Stimulated activated CD4-positive, alpha-beta T cell treated with anti-CD3 and anti-CD28 coated beads, Interleukin-1b, Interleukin-23, amount 100 ng/mL, for 1 hour (primary cell): ENCODE measurements at places on chromosomes 6 and 20.

GRCh38 chr6:106134906-106135634 lies 48.9 kb downstream of the PRDM1 start:
- DNase-seq = no peak

- DNase-seq = no peak
Measured at GRCh38 chr6:48505621-48506020, 394.6 kb upstream of the PTCHD4 start.

GRCh38 chr6:72588155-72588554 lies 33.7 kb upstream of the KCNQ5 start:
- DNase-seq = no peak

- DNase-seq = no peak
Measured at GRCh38 chr6:136873748-136874147, 48.4 kb upstream of the SLC35D3 start.

DNA sequence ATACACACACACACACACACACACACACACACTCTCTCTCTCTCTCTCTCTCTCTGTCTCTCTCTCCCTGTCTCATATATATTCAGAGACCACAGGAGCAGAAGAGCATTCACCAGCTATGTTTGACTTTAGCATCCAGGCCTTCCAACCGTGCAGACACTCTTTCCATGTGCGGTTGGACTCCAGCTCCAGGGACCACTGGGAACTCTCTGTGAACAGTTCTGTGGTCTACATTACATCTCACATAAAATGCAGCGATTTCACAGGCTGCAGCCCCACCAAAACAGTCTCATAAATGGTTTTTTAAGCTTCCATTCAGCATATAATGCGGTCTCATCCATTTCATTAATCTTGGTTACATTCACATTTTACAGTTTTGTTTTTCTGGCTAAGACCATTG lies 508.4 kb upstream of the SULF2 start:
- no peak for DNase-seq

GRCh38 chr20:37364927-37365272 lies 19.0 kb downstream of the SRC start:
- no peak for DNase-seq

DNA sequence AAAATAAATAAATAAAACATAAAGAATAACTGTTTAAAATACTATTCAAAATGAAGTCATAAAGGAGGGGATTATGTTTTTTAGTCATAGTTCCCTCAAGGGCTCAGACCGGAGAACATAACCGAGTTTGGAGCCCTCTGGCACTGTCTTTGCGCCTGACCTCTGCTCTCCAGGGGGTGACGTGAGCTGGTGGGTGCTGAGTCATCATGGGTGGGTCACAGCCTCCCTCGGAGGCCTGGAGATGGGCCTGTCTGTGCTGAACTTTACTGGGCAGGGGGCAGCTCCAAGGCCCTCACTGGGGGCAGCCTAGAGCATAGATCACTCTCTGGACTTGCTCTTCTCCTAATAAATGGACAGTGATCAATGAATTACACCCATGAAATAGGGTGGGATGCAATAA lies 3.1 kb upstream of the MAVS start:
- no peak for DNase-seq

DNA sequence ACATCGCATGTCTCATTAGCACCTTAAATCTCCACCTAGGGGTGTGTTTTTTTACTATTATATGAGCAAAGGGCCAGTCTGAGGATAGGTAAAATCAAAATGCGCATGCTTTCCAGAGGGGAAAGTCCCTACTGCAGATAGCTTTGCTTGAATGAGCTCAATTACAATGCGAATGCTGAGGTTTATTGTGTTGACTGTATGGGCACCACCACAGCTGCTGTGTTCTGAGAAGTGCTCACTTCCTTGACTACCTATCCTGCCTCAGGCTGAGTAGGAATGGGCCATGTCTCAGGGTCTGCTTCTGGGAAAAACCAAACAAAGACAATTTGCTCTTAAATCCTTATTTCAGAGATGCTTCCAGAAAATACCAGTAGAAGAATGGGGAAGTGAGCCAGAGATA lies 36.6 kb downstream of the MOCS1 start:
- DNase-seq = no peak

GRCh38 chr6:81304466-81304865 lies 448.0 kb downstream of the TENT5A start:
- no peak for DNase-seq

GRCh38 chr6:52566201-52566600 lies 10.7 kb downstream of the TRAM2 start:
- no peak for DNase-seq

DNA sequence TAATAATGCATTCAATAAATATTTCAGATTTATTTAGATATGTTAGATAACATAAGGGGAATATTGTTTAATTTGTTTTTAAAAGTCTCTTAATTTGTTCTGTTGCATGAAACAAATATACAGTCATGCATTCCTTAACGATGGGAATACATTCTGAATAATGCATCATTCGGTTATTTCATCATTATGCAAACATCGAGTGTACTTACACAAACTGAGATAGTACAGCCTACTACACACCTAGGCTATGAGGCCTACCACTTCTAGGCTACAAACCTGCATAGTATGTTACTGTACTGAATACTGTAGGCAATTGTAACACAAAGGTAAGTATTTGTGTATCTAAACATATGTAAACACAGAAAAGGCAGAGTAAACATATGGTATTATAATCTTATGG lies 118.7 kb downstream of the EPHA7 start:
- no peak for DNase-seq

DNA sequence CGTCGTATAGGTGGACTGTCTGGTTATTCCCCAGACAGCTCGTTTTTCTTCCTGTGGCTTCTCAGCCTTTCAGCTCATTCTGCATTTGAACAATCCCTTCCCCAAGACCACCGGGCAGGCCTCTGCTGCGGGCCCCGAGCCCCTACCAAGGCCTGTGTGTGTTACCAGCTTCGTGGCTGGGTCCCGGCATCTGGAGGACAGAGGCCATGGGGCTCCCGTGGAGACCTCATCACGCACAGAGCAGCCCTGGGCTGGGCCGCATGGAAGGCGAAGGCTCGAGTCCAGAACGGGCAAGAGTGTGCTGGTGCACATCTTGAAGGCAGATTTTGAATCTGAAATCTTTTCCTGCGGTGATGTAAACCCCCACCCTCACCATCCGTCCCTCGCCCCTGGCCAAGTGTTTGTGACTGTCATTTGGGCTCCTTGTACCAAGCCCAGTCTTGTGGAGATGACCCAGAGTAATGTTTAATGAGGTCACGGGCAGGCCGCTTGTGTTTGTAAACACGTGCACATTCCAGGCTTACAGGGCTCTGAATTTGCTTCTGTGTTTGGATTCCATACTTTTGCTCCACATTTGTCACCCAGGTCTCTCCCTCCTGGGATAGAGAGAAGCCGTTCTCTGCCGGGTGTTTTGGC lies 119.6 kb downstream of the CDH4 start:
- no peak for DNase-seq

GRCh38 chr20:50285376-50286173 lies 94.9 kb downstream of the CEBPB start:
- no peak for DNase-seq

DNA sequence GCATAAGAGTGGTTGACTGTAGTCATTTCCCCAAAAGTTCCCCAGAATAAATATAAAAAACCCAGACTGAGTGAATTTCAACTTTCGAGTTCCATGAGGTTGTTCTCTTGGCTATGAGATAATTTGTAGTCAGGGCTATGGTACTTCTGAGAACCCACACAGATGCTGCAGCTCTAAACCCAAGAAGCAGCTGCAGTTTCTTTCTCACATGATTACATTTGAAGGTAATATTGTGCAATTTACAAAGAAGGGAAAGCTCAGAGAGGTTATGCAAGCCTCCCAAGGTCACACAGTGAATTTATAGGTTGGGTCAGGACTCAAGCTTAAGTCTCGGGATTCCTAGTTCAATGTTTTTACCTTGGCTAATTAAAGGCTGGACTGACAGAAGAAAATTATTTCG lies 29.7 kb upstream of the CD93 start:
- no peak for DNase-seq

DNA sequence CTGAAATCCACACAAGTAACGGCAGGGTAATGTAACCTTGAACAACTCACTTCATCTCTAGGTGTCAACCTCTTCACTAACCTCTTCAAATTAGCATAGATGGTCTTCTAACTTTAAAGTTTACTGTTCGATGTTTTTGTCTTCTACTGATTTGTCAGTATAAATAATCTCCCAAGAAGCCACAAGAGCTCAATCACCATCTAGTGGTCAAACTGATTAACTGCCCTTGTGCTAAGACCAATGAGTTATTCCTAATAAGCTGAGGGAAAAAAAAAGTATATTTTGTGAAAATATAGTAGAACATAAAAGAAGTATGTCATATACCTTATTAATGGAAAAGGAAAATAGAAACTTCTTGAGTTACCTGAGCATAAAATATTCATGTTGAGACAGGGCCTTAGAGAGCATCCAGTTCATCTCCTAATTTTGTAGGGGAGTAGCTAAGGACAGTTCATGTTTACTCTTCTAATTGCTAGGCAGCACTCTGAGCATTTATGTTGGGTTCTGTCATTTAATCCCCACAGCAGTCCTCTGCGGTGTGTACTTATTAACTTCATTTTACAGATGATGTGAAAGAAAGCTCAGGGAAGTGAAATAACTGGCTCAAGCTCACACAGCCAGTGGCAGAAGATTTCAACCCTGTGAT lies 317.1 kb downstream of the ESR1 start:
- DNase-seq = no peak

- DNase-seq = no peak
Measured at GRCh38 chr20:61769286-61769832, 296.3 kb downstream of the TAF4 start.

DNA sequence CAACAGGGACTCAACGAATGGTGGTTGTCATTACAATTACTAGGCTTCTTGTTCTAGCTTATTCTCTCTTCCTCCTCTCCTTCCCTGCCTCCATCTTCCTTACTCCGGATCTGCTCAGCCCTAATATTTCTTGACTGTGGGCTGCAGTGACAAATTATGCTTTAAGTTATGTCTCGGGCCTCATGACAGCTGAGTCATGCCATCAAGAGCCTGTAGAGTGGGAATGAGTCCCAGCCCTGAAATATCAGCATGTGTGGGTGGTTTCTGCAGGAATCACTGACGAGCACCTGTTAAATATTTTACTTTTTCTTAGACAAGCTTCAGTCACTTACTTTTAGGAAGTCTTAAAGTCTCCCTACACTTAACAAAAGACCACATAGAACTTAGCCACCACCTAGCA lies 83.1 kb upstream of the CBLN4 start:
- no peak for DNase-seq

DNA sequence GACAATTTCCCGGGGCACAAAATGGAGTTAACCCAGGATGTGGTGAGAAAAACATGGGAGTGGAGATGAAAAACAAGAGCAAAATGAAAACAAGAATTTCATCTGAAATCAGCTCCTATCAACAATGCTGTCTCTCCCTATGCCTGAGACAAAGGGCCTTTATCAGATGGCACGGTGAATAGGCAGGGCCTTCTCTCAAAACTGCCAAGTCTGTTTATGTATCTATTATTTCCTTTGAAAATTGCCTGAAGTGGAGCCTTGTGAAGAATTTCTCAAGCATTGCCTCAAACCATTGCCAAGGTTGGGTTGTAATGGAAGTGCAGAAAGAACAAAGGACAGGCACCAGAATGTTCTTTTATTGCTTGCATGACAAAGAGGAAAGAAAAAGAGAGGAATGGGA lies 74.7 kb downstream of the BTBD3 start:
- DNase-seq = no peak

GRCh38 chr6:136607204-136607931 lies 57.1 kb upstream of the MAP7 start:
- no peak for DNase-seq

DNA sequence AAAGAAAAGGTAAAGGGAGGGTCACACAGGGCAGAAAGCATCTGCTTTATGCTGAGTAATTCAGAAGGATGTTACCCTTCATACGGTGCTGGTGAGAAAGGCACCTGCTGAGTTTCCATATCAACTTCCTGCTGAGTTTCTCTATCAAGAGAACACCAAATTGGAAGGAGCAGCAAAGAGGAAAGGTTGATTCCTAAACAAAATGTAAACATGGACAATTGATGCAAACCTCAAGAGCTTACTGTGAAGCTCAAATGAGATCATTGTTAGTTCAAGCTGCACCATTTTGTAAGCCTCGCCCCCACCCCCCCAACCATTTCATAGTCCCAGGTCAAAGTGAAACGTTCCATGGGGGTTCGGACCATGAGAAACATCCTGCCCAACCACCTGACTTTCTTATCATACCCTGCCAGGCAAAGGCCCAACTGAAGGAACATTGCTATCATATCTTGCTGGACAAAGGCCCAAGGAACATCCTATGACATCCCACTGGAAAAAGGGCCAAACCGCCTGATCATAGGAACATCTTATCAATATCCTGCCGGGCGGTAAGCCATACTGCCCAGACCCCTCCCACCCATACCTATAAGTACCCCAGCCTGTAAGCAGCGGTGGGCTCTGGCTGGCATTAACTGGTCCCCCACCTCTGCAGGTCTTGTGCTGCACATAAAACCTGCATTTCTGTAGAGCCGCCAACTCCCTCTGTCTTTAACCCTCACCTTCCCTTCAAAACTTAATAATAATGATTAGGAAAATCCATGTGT lies 171.6 kb downstream of the UBE3D start:
- DNase-seq = no peak

- DNase-seq = no peak
Measured at GRCh38 chr6:129115471-129115870, 232.5 kb downstream of the LAMA2 start.

DNA sequence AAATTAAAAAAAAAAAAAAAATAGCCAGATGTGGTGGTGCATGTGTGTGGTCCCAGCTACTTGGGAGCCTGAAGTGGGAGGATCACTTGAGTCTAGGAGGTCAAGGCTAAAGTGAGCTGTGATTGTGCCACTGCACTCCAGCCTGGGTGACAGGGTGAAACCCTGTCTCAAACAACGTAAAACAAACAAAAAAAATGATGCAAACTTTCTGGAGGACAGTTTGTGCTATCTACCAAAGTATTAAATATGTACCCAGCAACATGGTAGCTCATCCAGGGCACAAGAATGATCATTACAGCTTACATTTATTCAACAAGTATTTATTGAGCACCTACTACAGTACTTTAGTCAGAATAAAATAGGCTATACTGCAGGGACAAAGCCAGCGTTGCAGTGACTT lies 40.4 kb upstream of the PTPN1 start:
- no peak for DNase-seq

- no peak for DNase-seq
Measured at GRCh38 chr6:7630792-7631191, 40.8 kb downstream of the SNRNP48 start.

- DNase-seq = no peak
Measured at GRCh38 chr6:164262348-164262747, 847.8 kb downstream of the QKI start.

- DNase-seq = no peak
Measured at GRCh38 chr6:21213492-21213891, 380.1 kb upstream of the SOX4 start.

DNA sequence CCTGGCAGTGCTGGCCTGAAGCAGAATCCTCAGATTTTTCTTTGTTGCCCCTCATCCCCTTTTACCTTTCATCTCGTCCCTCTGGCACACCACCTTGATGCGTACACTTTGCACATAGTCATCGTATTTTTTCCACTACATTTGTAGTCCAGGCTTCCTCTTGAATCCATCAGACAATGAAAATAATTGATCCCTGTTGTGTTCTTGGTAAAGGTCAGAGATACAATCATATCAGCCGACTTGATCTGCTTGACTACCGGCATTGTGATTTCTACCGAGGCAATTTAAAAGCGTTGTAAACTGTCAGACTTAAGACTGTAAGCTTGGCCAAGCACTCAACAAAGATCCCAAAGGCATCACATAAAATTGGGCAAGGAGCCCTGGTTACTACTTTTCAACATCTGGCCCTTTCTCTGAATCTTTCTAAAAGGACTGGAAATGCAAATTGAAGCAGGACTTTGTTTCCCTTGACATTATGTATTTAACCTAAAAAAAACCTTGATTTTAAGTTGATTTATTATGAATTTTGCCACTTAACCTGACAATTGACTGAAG lies 512.6 kb downstream of the LMBRD1 start:
- no peak for DNase-seq
